ENCODE measurements at places on chromosomes 3 and 15.

GRCh38 chr3:187323091-187323490 lies 31.6 kb upstream of the MASP1 start:
- no peak for DNase-seq

DNA sequence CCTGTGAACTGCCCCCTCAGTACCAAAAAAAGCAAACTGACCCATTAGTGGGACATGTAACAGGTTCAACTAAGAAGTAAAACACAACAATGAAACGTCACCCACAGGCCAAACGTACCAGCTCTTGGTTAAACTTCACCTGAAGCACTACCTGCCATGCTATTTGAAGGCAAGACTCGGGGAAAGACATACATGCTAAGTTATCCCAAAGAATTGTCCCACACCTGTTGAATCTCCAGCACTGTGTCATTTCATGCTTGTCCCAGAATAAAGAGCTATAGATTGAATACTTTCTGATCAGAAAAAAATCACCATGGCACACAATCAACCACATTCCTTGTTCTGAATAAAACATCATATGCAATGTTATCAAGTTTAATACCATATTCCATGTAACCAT lies 195.4 kb upstream of the WNT5A start:
- no peak for DNase-seq

- DNase-seq: no peak
Measured at GRCh38 chr3:106245400-106245799, 376.6 kb upstream of the CBLB start.

GRCh38 chr15:43922021-43922420 lies 95.2 kb downstream of the WDR76 start:
- DNase-seq: no peak

DNA sequence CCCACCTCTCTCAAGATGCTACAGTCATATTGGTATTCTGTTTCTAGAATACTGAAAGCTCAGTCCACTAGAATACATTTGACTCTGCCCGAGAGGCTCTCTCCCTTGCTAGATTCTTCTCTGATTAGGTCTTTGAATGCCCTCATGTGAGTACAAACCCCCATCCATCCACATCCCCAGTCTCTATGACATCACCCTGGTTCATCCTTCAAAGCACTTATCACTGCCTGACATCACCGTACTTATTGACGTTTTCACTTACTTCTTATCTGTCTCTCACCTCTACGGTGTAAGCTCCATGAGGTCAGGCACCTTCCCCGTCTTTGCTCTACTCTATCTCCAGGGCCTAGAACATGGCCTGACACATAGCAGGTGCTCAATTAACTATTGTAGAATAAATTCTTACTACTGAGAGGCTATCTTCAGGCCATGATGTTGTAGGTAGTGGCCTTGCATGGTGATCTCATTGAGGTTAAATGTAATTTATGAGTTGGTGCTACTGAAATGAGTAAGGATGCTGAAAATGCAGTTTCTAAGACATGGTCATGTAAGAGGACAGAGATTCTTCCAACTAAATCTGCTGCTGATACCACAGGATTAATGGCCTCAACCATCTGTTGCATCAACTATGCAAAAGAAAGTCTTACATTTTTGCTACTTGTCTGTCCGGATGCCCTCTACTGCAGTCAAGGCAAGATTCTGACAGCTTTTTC lies 26.8 kb downstream of the EOGT start:
- DNase-seq: no peak

DNA sequence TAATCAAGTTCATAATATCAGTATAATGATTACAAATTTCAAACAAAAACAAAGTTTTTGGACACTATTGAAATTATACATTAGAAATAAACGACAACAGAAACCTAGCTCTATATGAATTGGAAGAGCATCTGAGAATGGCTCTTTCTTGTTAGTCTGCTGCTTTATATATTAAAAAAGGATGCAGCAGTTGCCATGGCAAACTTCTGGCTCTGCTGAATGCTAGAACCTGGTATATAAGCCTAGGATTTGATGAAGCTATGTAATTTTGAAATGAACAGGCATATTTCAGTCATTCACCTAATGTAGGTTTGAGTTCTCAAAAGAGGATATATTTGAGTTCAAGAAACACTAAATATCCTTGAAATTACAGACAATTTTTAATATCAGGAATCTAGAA lies 252.7 kb upstream of the KCNMB2 start:
- DNase-seq: no peak

GRCh38 chr3:36924744-36925521 lies 19.9 kb downstream of the TRANK1 start:
- DNase-seq: no peak

DNA sequence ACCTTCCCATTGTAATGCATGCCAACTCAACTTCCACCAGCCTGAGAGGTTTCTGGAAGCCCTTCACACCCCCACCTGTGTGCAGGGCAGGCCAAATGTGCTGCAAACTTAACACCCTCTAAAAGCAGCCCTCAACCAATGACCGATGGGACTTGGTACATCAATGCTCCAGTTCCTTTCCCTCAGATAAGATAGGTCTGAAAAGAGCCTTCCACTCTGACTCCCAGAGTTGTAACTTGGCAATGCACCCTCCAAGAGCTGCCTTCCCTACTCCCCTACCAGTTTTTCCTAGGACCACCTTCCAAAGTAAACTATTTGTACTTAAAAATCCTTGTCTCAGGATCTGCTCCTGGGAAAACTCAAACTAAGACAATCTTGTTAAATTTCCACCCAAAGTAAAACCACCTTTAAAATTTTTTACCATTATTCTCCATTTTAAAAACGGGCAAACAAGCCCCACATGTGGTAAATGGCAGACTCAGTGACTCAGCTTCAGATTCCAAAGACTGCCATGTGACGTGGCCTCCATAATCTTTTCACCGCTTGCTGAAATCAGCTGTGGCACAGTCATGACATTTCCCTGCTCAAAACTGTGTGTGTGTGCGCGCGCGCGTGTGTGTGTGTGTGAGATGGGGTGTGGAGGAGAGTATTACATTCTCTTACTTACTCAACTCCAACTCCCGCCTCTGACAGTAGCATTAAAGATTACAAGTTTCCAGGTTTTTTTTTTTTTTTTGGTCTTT lies 17.2 kb downstream of the RASGRP1 start:
- DNase-seq: no peak

DNA sequence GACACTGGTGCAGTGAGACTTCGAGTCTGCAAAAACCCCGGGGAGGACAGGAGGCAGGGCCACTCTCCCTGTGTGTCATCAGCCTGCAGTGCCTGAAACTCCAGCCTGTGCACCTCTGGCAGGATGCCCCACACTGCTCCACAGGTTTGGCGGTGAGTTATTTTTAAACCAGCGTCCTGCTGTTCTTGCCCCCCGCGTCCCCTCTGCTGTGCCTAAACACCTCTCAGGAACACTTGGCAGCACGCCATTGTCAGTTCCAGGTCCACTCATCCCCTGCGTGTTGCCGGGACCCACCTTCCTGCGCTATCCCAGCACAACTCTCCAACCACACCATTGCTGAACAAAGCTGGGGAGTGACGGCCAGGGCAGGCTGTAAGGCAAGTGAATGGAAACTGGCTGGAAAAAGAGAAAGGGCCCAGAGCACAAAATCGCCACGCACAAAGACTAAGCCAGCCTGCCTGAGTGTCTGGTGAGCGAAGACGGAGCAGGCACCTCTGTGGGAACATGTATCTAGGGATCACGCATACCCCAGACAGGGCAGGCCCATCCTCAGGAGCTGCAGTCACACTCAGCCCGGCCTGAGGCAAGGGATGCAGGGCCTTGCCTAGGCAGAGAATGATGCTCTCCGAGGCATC lies 3.1 kb upstream of the PLA2G4F start:
- no peak for DNase-seq

DNA sequence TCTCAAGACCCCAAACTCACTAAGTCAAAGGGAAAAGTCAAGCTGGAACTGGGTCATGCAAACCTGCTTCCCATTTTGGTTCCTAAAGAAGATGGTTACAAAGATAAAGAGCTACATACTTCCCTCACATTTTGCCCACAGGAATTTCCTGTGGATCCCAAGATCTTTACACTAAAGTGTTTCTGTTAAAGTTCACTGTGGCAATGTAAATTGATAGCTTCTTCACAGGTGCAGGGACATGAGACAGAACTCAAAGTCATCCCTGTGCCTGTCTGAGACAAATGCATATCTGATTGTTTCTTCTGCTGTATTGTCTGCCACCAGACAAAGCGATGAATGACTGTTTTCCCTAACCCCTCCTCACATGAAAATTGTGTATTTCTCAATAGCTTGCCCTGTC lies 567.8 kb downstream of the ZIC1 start:
- no peak for DNase-seq

DNA sequence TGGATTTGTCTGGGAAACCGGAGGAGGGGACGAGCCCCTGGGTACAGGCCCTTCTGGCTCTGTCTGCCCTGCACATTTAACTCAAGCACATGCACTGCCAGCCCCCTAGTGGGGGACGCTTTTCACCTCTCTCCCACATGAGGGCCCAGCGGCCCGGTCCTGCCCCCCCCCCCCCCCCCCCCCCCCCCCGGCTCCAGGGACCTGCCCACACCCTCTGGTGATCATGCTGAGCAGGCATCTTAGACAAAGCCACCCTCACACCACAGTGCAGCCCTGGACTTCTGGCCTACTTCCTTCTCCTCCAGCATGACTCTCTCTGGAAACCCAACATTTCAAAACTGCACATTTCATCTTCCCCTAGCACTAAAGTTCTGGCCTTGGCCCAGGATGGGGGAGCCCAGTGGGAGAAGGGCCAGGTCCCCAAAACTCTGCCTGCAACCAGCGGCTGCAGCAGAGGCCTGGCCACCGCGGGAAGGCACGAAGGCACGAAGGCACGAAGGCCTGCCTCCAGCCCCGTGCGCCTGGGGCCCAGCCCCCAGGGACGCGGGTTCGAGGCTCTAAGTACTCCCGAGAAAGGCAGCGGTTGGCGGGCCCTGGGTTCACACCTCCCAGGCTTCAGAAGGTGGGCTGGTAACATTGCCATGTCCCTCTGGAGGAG lies 14.1 kb downstream of the KLF15 start:
- DNase-seq: peak; percentile 61

DNA sequence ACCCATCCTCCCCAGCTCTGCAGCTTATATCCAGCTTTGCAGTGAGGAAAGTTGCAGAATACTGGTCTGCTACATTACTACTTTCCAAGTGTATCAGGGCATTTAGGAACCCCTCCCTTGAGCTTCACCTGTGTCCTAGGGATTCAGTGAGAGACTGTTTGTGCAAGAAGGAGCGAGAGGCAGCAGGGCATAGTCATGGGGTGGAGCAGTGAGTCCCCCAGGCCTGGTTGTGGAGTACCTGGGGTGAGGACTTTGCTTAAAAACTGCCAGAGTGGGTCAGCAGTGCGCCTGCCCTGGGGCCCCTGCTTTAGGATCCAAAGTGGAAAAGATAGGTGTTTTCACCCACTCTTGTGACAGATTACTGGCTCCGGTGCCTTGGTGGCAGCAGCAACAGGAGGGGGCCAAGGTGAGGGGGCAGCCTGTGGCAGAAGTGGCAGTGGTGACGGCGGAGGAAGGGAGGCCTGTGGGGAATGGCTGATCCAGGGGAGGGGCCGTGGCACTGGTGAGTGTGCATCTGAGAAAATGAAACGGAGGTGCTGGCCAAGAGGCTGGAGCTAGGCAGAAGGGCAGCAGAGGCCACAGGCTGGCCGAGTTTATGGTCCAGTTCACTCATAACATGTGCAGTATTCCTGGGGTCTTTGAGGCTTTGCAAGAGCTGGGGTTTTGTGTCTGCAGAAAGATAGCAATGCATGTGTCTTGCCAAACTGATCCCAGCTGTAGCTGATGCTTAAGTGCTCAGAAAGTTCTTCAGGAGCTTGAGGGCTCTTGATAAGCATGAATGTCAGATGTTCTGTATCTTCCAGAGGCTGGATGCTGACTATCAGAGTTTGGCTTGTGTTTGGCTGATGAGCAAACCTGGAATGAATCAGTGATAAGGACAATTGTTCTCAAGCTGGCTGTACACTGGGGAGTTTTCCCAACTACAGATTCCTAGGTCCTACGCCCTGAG lies 43.4 kb downstream of the GOLGA6A start:
- DNase-seq: no peak

- no peak for DNase-seq
Measured at GRCh38 chr3:52310861-52311575, 5.1 kb upstream of the DNAH1 start.

DNA sequence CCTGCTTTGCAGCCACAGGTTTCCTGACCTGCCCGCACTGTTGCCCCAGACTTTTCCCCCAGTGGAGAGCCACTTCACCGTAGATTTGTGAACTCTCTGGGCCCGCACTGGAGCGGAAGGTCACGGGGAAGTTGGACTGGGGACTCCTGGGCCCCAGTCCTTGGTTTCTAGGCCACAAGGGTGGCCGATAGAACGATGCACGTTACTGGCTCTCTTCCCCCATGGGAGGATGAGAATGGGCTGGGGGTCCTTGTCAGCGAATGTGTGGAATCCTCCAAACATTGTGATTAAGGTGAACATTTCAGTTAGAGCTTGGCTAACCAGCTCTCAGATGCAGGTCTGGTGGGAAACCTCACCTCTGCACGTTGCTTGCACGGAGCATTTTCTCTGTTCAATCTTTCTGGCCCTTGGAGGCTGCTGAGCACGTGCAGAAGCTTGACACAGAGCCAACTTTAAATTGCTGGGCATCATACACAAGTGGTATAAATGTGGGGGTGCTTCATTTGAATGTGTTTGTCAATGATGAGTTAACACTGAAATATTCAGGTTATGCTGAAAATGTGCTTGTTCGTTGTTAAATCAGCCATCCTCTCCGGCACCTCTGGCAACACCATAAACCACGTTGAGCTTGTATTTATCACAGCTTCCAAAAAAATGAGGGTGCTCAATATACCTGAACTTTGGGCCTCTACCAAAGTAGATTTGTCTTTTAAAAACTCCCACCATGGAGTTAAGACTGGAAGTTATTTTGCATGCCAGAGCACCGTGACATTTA lies 976 bp downstream of the DIS3L start:
- peak; percentile 32 for DNase-seq

DNA sequence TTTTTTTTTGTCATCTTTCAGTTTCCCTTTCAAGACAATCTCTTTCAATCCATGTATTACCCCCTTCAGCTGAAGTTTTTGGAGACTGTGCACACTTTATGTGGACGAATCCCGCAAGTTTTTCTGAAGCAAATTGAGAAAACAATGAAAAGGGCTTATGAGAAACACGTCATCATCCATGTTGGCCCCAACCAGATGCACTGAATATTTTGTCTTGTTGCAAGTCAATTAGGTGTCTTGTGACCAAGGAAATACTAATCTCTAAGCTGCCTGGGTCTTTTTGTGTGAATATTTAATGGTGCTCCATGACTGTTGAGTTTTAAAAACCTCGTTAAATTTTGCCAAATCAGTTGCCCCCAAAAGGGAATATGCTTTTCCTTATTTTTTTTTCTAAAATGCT lies 21.7 kb upstream of the PPP4R2 start:
- DNase-seq: no peak
